ENCODE measurements at places on chromosomes 7 and 10.

GRCh38 chr10:36023939-36024338, 381.8 kb upstream of the FZD8 start:
- H3K4me1 ChIP-seq = no peaks in the 10 kb centered on the region
- H3K27ac ChIP-seq = no peak overlapping the region
- no peak for DNase-seq
- no peaks in the 10 kb centered on the region for H3K27me3 ChIP-seq
- no peaks in the 10 kb centered on the region for H3K36me3 ChIP-seq
- H3K4me3 ChIP-seq = no peak overlapping the region

- DNase-seq = no peak
- H3K36me3 ChIP-seq = no peaks in the 10 kb centered on the region
- no peaks in the 10 kb centered on the region for H3K27me3 ChIP-seq
These were observed 45.2 kb downstream of the DNAJB9 start for GRCh38 chr7:108614896-108615295.

DNA sequence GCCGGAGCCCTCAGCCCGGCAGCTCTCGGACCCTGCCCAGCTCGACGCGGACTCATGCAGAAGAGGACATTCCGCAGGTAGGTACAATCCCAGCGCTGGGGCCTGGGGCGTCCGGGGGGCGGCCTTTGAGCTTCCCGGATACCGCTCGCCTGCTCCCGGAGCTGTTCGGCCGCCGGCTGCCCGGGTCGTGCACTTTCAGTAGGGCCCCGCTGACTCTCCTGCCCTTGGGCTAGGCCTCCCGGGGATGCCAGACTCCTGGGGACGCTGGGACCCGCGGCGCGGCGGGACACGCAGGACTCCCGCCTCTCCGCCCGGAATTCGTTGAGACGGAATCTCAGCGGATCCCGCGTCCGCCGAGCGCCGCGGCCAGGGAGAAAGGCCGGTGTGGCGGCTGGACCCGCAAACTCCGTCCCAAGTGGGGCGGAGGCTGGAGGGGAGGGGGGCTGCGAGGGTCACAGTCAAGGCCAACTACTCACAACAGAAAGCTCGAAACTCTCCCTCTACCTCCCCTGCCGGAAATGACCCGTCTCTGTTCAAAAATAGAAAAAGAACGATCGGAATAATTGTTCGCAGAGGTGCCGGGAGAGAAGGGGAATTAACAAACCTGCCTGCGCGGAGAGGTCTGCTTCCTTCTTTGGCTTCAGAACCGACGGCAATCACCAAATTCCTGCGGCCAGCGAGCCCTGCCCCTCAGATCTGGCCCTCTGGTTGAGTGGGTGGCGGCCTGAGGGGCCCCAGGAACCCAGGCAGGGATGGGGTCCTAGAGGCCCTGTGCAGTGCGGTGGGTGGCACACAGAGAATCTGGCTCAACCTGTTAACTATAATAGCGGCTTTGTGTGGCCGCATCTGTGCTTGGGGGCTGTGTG, 9.2 kb downstream of the TLX1 start:
- no peak for DNase-seq
- no peaks in the 10 kb centered on the region for H3K36me3 ChIP-seq
- peak overlapping the region; percentile 19 for H3K4me3 ChIP-seq

GRCh38 chr10:13915710-13916109, 328.9 kb downstream of the PRPF18 start:
- H3K4me1 ChIP-seq = no peaks in the 10 kb centered on the region
- no peak overlapping the region for H3K27ac ChIP-seq
- H3K4me3 ChIP-seq = no peak overlapping the region
- H3K27me3 ChIP-seq = no peaks in the 10 kb centered on the region
- H3K36me3 ChIP-seq = no peaks in the 10 kb centered on the region
- DNase-seq = no peak
